ENCODE measurements at places on chromosomes 1 and 21.

- no peak for DNase-seq
These were observed 143.3 kb downstream of the DENND1B start for GRCh38 chr1:197632005-197632404.

- no peak for DNase-seq
These were observed 226.6 kb downstream of the TM2D1 start for GRCh38 chr1:61498342-61498741.

DNA sequence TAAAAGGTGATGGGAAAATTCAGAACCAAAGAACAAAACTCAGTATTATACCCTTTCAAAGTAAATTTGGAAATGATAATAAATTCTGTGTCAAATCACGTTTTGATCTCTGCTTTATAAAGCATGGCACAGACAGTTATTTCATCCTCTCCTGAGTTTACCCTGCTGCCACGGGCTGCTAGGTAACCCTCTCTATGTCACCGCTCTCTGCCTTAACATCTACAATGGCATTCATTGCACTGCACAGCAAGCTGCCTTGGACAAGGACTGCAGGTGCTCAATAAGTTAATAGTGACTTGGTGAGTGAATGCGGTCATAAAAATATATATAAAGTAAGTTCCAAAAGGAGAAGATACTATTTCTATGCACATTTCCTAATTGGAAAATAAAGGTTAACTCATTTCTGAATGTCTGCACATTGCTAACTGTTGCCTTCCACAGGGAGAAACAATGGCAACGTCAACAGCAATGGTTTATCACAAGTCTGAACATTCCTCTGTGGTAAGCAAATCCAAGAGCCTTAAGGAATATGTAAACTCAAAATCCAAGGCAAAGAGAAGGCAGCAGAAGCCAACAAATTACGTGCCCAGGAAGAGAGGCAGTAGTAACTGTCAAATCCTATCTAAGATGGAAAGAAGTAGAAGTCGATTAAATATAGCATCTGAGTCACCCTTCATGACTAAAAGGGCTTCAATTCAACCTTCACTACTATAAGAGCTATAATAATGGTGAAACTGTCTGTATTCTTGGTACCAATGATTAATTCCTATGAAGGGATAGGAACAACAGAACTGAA, 19.4 kb downstream of the FYB2 start:
- no peak for DNase-seq

DNA sequence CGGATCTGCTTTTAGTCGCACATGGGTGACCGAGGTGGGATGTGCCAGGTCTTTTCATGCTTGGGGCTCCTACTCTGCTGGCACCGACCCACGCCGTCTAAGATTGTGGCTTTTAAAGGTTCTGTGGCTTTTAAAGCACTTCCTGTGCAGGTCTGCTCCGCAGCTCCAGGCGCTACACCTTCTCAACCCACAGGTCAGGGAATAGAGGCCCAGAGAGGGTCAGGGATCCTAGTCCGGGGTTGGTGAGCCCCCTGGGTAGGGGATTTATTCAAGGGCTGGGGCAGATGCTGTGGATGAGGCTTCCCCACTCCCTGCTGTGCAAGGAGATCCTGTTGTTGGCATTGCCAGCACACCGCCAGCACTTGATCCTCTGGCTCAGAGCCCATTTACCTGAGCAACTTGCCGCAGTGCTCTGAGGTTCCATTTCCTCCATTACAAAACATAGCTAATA, 212.8 kb upstream of the RAB4A start:
- DNase-seq, result no peak

DNA sequence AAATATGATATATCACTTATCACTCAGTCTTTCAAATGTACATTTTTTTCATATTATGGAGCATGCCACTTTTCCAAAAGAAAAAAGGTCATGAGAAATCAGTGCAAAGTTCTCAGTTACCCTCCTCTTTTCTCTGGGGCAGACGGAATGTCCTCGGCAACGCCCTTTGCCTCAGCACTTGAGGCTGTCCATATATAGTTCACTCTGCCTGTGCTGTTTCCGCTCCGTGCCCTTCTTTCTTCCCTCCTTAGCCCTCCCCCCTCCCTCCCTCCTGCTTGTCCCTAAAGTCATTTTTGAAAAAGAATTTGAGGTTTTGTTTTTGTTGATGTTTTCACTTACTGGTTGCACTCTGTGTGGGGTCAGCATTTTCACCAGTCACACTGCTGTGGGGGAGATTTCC, 5.4 kb downstream of the BARHL2 start:
- DNase-seq, result no peak

GRCh38 chr1:182340233-182341058, 51.1 kb downstream of the GLUL start:
- DNase-seq, result no peak

GRCh38 chr1:180614730-180615129, 17.1 kb upstream of the XPR1 start:
- no peak for DNase-seq

- DNase-seq, result no peak
These were observed 345.4 kb downstream of the HHAT start for GRCh38 chr1:210674151-210674550.

GRCh38 chr21:38468989-38469388, 29.3 kb downstream of the ERG start:
- no peak for DNase-seq

DNA sequence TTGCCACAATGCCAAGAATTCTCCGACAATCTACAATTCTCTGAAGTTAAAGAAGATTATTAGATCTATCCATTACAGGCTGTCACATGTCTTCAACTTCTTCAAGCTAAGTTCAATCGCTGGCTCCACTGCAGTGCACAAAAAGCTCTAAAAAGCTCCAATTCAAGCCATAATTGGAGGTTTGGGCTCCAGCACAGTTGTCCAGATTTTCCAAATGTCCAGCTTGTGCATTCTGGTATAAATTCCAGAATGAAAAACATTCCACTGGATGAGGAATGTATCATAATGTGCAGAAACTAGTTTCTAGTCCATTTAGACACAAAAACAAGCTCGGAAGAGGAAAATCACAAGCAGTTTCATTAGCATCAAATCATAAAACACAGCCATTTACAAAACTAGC, 138.6 kb downstream of the NRIP1 start:
- no peak for DNase-seq

GRCh38 chr1:77039739-77040138, 172.5 kb downstream of the ST6GALNAC5 start:
- DNase-seq, result no peak

DNA sequence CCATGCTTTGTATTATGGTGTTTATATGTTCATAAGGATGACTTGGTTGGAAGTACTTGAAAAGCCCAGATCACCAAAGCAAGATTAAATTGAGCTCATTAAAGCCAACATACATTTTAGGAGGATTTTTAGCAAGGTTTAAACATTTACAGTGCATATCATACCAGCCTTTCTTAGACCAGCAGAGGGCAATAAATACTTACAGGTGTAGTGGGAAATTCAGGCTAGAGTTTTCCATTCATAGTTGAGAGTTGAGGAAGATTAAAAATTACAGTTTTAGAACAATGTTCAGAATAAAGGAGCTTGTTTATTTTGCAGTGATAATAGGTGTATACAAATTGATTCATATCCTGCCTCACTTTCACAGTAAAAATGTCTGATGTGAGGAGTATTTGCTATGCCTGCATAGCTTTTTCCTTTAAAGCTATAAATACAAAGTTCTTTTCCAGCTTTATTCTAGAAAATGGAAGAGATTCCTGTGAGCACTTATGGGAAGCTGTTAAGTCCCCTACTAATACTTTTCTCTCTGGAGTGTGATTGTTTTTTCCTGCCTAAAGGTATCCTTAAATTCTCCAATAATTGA, 35.3 kb downstream of the DTL start:
- DNase-seq, result no peak

- DNase-seq, result no peak
These were observed 162.4 kb upstream of the POU3F1 start for GRCh38 chr1:38208716-38209632.

GRCh38 chr1:185137896-185138545, 18.7 kb downstream of the TRMT1L start:
- no peak for DNase-seq

- no peak for DNase-seq
These were observed 49.7 kb upstream of the PRDX6 start for GRCh38 chr1:173427146-173428054.

GRCh38 chr1:37477198-37477931, 3.0 kb downstream of the ZC3H12A start:
- DNase-seq, result peak; percentile 86

GRCh38 chr1:87820668-87821334, 492.1 kb downstream of the LMO4 start:
- no peak for DNase-seq

DNA sequence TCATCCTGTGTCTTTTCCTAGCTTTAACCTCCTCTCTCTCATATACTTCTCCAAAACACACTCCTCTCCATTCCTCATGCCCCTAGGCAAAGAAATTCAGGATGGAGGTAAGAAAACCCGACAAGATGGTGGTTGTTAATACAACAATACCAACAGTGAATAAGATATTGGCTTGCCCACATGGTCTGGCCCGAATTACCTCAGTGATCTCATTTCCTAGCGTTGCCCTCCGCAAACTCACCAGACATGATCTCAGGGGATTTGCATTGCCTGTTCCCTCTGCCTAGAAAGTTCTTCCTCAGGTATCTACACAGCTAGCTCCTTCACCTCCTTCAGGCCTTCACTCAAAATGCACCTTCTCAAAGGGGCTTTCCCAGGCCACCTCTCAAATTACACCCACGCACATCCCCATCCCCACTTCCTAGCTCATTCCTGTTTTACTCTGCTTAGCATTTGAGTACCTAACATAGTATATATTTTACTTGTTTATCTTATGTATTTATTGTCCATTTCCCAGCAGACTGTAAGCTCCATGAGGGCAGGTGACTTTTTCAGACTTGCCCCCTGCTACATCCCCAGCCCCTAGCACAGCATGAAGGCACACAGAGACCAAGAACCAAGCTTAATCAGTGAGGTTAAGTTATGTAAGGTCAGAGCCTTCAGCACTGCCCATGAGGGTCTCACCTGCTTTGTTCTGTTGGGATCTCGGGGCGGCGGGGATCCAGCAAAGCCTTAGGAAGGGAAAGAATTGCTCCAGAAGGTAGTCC, 10.2 kb upstream of the UBR4 start:
- no peak for DNase-seq
